D721Med (cell line): ENCODE measurements at places on chromosomes 1 and 21.

GRCh38 chr1:185917646-185918045 lies 183.5 kb downstream of the HMCN1 start:
- DNase-seq, result no peak

DNA sequence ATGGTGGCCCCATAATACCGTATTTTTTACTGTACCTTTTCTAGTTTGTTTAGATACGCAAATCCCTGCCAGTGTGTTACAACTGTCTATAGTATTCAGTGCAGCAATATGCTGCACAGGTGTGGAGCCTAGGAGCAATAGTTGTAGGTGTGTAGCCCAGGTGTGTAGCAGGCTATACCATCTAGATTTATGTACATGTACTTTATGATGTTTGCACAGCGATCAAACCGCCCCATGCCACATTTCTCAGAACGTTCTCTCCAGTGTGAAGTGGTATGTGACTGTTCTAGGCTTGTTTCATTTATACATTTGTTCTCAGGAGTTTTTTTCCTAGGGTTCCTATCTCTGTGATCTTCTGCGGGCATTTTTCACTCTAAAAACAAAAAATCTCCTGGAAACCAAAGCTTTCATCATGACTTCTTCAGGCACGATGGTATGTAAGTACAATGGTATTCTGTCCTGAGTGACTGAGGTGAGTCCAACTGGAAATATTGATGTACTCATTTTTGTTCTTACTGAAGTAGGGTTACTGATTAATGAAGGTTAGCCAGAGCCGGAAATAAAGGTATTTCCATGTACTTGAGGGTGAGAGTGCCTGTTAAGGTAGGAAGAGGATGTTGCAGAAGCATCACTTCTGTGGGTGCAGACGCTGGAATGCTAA lies 153.0 kb downstream of the GABPA start:
- no peak for DNase-seq

DNA sequence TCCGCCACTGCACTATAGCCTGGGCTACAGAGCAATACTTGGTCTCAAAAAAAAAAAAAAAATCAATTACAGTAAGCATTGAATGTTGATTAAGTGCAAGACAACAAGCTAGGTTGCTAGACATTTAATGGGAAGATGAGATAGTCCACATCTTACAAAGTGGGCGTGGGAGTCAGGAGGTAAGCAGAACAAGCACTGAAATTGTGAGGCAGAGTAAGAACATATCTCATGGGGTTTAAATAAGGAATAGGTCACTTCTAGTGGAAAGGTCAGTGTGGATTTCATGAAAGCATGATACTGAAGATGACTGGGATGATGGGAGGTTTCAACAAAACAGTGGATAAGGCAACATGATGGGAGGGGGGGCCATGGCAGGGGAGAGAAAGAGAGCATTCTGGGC lies 1.9 kb upstream of the OLFML2B start:
- no peak for DNase-seq

DNA sequence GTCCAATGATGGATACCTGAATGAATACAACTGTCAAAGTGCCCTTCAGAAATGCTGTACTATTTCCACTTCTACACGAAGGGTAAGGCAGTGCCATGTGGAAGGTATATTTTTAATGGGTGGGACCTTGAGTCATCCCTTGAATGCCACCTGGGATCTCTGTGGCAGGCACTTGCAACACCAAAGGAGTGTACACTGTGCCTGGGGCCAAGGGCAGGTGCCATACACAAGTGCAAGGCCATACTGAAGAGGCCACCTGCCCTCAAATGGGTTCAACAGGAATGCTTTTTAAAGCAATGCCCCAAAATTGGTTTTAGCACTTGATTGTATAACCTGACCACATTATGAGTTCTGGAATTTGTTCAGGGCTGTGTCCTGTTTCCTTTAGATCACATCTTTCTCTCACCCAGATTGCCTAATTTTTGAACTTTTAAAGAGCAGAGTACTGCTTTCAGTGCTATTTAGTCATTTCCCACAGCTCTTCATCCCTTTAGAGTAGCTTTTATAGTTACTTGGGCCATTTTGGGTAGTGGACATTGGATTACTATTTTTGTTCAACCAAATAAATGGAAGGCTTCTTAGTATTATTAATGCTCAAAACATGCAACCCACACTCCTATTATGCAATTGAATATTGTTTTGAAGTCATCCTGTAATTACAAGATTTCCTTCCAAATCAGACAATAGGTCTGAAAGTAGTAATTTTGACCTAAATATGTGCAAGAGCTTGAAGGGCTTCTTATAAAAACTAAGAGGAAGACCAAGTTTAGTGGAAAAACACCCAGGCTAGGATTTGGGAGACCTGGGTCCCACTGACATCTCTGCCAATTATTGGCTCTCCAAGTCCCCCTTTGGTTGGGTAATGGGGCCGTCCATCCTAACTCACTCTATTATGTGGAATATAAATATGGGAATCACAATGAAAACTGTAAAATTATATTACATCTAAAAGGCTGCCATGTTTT lies 57.2 kb downstream of the LEPR start:
- no peak for DNase-seq

GRCh38 chr1:159987186-159987585 lies 33.1 kb upstream of the SLAMF9 start:
- DNase-seq, result no peak

DNA sequence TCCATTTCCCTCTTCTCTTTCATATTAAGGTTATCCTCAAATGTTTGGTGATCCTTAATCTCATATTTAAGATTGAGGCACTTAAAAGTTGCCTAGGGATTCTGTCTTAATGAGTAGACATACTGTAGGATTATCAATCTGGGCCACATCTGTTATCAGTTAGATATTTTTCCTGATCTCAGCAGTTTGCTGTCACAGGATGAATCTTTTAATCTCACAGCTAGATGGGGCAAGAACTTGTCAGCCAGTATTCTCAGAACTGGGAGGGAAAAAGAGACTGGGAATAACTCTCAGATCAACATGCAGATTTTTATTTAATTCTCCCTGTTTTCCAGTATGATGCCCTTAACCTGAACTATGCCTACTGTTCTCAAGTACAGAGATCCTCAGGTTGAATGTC lies 14.0 kb downstream of the ZNF644 start:
- DNase-seq, result no peak

GRCh38 chr1:33273961-33274371 lies 17.7 kb downstream of the ZNF362 start:
- DNase-seq, result no peak
